ENCODE measurements at places on chromosomes 2 and 18. TPM values are rescaled to one million over a fixed set of nuclear protein-coding genes. Genes with fewer than 3 reads are reported as not detected.

Gene C2orf78
- total RNA-seq = not detected

Gene ITGA4
- total RNA-seq = 28.7 TPM

Gene HOXD3
- 1.3 TPM for total RNA-seq

Gene ARHGEF4
- total RNA-seq = 6.4 TPM

Gene CHST9
- total RNA-seq = not detected

Gene WDFY1
- 52.5 TPM for total RNA-seq

Gene MATN3
- 2.9 TPM for total RNA-seq
